RPMI7951 (cell line): ENCODE measurements at places on chromosomes 3 and 15. TPM values are rescaled to one million over a fixed set of nuclear protein-coding genes. Genes with fewer than 3 reads are reported as not detected.

Gene GXYLT2
- total RNA-seq: 64.6 and 66.1 TPM in 2 replicates

Gene CD80
- total RNA-seq: not detected in 2 replicates

Gene INKA1
- 4.1 and 6.6 TPM in 2 replicates for total RNA-seq

Gene ABI3BP
- 0.29 and 0.48 TPM in 2 replicates for total RNA-seq

Gene FETUB
- total RNA-seq: not detected in 2 replicates

Gene FYCO1
- 6.4 and 6.6 TPM in 2 replicates for total RNA-seq

Gene ASB14
- not detected in 2 replicates for total RNA-seq
